ENCODE measurements at places on chromosomes 12 and 14. TPM values are rescaled to one million over a fixed set of nuclear protein-coding genes. Genes with fewer than 3 reads are reported as not detected.

Gene NEK9
- 81.3 TPM for total RNA-seq

Gene RFX4
- total RNA-seq: not detected

Gene TAS2R10
- 0.39 TPM for total RNA-seq

Gene KRT6C
- total RNA-seq: not detected

Measured in T-helper 1 cell treated with Interleukin-12 subunit alpha and Interleukin-12 subunit beta and Interleukin-4 antibody, amounts not matched to agents 30 ng/mL and 1 ng/mL, for 36 hours (primary cell).